ENCODE measurements at places on chromosomes 7 and 10.

DNA sequence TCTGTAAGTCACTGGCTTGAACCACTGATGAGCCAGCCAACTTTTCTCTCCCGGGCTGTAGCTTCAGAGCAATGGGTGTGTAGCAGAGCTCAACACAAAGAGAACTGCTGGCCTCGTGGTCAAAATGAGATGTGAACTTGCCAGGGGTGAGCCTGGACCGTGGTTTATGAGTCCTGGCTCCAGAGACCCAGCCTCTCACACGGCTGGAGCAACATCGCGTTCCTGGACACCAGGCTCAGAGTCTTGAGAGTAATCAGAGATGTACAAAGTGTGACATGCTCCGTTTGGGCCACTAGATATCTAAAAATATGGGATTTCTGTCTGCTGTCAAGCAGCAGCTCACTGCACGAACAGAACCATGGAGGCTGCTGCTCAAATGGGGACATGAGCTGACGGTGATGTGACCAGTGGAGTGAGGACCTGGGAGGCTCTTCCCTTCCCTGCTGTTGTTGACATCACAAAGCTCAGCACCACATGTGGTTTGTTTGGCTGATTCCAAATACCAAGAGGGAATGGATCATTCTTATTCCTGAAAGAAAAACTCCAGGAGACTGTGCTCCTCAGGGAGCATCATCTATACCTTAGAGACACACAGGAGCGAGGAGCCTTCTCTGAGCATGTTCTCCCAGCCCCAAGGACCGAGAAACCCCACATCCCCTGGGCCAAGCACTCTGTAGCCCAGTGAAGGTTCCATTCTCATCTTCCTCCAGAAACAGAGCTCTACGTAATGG is 9.2 kb upstream of the SVIL start:
- DNase-seq, result no peak

- no peak for DNase-seq
Measured at GRCh38 chr7:28142650-28143049, 37.9 kb downstream of the JAZF1 start.

GRCh38 chr10:69906425-69906824 is 104.7 kb downstream of the COL13A1 start:
- no peak for DNase-seq

DNA sequence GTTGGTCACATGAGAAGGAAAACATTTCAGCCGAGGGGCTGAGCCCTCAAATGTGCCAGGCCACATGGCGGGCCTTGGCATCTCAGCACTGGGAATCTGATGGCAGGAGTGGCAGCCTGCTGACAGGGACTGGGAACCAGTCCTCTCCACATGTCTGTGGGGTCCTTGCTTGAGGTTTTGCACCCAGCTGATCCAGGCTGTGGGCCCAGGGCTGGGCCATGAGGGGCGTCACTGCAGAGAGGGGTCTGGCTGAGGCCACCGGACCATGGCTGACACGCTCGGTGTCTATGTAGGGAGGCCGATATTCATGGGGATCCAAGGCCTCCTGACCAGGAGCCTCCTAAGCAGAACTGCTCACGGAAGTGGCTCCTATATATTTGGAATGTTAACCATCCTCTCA is 31.0 kb upstream of the PWWP2B start:
- no peak for DNase-seq

DNA sequence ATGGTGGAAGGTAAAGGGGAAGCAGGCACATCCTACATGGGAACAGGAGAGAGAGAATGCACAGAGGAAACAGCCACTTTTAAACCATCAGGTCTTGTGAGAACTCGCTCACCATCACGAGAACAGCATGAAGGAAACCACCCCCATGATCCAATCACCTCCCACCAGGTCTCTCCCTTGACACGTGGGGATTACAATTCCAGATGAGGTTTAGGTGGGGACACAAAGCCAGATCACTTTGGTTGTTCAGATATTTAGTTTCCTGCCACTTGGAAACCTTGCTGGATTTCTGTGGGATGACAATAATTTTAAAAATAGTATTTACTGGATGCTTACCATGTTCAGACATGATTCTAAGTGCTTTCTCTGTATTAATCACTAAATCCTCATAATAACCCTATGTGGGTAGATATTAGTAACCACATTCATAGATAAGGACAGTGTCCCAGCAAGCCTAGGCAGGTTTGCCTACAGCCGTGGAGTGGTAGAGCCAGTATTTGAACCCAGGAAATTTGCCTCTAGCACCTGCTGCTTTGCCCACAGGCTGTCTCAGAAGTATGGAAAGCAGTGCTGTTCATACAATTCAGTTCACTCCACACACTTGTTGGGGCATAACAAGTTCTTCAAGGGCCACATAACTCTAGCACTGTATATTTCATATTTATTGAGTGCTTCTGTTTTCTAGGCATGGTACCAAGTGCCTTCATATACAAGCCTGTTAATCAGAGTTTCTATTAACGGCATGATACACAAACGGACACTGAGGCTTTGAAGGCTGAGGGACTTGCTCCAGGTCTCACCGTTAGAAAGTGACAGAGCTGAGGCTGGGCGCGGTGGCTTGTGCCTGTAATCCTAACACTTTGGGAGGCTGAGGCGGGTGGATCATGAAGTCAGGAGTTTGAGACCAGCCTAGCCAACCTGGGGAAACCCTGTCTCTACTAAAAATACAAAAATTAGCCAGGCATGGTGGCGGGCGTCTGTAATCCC is 8.3 kb downstream of the TLL2 start:
- DNase-seq, result no peak

DNA sequence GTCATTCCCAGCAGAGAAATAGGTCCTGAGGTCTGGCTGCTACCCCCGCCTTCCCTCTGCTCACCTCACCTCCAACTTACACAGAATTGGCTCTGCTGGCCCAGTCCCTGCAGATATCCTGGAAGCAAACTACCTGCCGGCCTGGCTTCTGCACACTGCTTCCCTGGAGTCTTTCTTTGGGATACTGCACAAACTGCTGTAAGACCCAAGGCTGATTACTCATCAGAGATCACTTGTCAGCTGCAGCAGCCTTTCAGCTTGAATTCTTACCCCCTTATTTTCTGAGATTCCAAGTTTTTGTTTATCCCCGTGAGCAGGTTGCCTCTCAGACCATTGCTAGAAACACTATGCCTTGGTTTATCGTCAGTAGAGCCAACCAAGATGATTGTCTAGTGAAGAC is 426.4 kb downstream of the PHTF2 start:
- DNase-seq, result no peak

GRCh38 chr7:155457544-155458110 is 302 bp upstream of the EN2 start:
- DNase-seq, result no peak

DNA sequence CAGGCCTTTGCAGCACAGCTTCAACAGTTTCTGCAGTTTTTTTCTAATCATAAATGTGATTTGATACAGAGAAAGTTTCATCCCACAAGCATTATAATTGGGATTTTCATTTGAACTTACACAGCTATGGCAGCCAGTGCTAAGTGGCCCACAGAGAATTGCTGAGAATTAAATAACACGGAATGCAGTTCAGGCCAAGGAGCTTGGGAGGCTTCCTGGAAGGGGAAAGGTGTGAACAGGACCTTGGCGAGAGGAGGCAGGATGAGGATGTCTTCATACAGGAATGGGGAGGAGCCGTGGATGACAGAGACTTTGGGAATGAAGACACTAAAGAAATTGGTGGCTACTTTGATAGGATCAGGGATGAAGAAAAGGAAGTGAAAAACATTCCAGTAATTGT is 95.3 kb downstream of the ZNF22 start:
- no peak for DNase-seq

- DNase-seq, result no peak
Measured at GRCh38 chr7:159119026-159119741, 25.5 kb downstream of the VIPR2 start.

GRCh38 chr7:125611582-125611981 is 682.0 kb upstream of the POT1 start:
- DNase-seq, result no peak

DNA sequence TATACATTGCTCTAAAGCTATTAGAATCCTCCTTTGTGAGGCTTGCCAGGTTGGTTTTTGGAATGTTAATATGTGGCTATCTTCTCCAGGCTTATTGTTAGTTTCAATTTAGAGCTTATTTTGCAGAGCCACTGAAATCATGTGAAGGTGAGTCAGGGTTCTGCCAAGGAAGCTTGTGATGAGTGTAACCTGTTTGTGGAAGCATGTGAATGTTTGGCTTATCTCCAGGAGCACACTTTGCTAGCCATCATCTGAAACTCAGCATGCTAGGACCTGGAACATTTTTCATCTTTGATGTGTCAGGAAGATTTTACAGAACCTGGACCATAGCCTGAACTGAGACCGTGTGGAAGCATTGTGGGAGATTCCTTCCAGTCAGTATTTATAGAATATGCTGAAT is 197.3 kb downstream of the PPP1R9A start:
- DNase-seq, result no peak

DNA sequence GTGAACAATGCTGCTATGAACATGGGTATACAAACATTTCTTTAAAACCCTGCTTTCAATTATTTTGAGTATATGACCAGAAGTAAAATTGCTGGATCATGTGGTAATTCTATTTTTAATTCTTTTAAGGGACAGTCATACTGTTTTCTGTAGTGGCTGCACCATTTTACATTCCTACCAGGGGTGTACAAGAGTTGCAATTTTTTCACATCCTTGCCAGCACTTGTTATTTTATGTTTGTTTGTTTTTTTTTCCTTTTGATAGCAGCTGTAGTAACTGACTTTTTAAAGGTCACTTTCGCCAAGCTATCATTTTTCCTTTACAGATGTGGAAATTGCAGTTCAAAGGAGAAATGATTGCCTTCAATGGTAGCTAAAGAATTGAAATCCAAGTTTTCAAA is 99.5 kb downstream of the GPR85 start:
- DNase-seq, result no peak
